ENCODE measurements at places on chromosomes 1 and 21.

- no peak for DNase-seq
These were observed 157.2 kb upstream of the KAZN start for GRCh38 chr1:14441302-14441741.

GRCh38 chr1:222037720-222038119 lies 295.8 kb upstream of the DUSP10 start:
- no peak for DNase-seq

DNA sequence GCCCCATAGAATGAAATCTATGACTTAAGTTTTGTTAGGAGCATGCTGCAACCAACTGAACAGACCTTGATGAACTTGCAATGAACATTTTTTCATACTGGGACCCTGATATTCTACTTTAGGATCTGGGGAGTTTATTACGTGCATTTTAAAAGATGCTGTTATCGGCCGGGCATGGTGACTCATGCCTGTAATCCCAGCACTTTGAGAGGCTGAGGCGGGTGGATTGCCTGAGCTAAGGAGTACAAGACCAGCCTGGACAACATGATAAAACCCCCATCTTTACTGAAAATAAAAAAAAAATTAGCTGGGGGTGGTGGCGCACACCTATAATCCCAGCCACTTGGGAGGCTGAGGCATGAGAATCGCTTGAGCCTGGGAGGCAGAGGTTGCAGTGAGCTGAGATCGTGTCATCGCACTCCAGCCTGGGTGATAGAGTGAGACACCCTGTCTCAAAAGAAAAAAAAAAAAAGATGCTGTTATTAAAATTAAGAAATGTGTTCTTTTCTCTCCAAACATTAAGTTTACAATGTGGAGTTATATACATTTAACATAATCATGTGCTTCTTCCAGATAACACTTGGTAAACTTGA lies 7.1 kb downstream of the MPZL1 start:
- no peak for DNase-seq

DNA sequence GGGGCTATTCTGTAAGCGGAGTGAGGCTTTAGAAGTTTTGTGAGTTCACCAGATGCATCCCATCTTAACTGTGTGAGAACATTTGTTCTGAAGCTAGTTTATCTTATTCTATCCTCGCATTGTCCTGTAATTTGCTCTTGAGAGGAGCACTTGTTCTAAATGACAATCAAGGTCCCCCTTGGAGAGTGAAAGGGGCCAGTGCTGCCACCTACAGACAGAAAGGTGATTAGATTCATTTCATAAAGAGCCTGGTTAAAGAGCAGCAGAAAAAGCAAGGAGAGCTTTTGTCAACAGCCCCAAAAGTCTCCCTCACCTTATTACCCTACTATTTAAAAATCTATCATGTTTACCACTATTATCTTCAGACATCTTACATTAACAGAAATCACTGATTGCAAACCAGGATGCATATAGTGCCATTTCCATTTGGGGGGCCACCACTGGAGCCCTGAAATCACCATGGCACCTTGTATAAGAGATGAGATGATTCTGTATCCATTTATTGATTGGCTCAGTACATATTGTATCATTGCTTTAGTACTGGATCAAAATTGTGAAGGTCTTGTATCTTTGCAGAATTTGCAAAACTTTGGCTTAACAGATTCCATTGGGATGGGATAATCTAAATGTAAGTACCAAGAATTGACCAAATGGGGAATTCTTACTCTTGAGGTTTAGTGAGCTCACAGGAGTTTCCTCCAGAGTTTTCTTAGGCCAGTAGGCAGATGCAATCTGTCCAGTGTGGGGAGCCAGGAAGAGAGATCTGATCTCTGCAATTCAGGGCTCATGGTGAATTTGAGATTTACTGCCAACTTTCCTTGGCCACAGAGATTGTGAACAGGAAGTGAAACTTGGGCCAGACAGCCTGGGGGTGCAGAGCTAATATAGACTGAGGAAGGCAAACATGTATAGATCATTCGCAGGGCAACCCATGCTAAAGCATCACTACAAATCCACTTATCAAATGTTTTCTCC lies 64.3 kb upstream of the TRABD2B start:
- peak; percentile 66 for DNase-seq

GRCh38 chr1:59107516-59107915 lies 189.4 kb upstream of the FGGY start:
- DNase-seq: no peak

DNA sequence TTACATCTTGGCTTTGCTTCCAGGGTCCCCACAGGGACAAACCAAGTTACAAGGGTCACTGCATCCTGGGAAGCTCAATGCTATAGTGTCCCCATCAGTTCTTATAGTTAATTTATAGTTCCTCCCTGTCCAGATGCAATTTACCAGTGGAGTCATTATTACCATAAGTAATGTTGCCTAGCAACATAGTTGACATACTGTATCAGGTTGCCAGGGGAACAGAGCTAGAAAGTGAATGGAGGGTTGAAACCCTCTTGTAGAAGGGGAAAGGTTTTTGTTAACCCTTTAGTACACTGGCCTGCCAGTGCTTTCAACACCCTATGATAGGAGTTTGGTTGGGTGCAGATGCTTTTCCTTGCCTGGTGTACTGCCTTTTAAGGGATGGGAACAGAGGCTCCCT lies 34.3 kb upstream of the TTC4 start:
- no peak for DNase-seq

DNA sequence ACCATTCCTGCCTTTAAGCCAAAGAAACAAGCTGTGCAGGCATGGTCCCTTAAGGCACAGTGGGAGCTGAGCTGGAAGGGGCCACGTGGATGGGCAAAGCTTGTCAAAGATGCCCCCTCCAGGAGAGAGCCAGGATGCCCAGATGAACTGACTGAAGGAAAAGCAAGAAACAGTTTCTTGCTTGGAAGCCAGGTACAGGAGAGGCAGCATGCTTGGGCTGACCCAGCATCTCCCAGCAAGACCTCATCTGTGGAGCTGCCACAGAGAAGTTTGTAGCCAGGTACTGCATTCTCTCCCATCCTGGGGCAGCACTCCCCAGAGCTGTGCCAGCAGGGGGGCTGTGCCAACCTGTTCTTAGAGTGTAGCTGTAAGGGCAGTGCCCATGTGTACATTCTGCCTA lies 1.3 kb upstream of the SLC50A1 start:
- DNase-seq: no peak

- no peak for DNase-seq
These were observed 28.9 kb downstream of the ARHGEF16 start for GRCh38 chr1:3483380-3483779.

DNA sequence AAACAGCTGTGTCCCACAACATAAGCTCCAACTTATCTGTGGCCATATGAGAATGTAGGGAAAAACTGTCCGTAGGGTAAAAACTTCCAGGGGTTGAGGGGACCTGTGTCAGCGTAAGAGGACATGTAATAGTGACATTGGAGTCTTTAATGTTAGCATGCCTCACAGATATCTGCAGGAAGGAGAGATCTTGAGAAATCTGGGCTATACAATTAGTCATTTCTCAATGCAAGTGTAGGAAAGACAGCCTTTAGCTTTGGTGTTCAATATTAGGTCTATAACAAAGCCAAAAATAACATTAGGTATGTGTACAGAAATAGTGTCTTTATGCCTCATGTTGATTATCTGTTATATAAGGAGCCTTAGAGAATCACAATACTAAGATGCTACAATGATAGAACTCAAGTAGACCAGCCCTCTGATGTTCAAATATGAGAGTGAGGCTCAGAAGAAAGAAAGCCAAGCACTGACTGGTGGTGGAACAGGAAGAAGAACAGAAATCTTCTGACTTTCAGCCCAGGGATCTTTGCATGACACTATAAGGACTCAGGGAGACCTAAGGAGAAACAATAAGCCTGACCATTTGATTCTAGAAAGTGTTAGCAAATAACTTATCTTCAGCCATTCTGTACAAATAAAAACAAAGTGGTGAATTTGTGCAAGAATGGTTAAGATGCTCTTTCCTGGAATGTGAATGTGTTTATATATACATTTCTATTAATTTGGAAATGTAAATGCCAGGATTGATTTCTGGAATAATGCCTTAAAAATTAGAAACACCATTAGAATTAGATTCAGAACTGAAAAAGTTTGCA lies 152.6 kb downstream of the ZC3H11B start:
- no peak for DNase-seq

DNA sequence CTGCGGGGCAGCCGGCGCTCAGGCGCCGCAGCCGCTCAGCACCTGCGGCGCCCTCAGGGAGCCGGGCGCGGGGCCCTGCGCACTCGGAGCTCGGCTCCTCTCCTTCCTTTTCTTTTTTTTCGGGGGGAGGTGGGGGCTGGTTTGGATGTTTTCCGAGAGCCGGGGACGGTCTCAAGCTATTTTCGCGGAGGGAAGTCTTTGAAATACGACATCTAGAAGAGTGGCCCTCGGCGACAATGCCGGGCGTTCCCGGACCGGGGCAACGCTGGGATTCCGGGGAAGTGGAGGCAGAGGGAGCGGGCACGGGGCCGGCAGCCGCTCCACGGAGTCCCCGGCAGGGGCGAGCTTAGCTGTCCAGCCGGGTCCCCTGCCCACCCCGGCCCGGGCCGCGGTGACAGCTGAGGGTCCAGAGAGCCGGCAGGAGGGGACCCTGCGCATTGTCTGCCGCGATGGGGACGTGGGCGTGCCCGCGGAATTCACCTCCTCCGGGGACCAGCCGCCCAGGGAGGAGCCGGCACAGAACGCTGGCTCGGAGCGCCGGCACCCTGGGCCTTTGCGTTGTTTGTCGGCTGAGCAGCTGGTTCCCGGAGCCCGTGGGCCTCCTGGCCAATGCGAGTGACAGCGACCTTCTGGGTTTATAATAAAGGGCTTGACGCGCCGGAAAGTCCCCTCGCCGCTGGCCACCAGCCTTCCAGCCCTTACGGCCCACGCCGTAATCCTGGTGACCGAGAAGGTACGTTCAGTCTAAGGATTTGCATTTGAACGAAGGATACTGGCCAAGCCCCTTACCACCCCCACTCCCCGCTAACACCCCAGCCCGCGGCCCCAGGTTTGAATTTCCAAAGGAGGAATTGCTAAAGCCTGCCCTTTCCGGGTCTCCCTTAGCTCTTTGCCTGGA lies 582 bp downstream of the SLC37A1 start:
- peak; percentile 73 for DNase-seq

GRCh38 chr1:200266871-200267270 lies 143.0 kb downstream of the ZNF281 start:
- DNase-seq: no peak

DNA sequence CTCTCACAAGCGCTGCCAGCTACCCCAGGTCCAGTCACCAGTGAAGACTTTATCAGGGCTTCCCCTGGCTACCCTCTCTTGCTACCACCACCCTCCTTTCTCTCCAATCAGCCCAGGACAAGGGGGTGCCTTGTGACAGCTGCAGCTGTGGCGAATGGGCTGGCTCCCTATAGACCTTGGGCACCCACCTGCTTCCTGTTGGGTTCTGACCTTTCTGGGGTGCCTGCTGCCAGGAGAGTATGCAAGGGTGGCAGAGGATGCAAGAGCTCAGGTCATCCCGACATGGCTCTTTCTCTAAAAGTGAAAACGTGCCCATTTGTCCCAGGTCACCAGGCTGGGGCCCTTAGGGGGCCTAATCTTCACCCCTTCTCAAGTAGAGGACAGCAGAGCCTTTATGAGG lies 6.6 kb downstream of the KLHDC8A start:
- DNase-seq: no peak

- DNase-seq: no peak
These were observed 30.0 kb upstream of the RCSD1 start for GRCh38 chr1:167599957-167600581.

DNA sequence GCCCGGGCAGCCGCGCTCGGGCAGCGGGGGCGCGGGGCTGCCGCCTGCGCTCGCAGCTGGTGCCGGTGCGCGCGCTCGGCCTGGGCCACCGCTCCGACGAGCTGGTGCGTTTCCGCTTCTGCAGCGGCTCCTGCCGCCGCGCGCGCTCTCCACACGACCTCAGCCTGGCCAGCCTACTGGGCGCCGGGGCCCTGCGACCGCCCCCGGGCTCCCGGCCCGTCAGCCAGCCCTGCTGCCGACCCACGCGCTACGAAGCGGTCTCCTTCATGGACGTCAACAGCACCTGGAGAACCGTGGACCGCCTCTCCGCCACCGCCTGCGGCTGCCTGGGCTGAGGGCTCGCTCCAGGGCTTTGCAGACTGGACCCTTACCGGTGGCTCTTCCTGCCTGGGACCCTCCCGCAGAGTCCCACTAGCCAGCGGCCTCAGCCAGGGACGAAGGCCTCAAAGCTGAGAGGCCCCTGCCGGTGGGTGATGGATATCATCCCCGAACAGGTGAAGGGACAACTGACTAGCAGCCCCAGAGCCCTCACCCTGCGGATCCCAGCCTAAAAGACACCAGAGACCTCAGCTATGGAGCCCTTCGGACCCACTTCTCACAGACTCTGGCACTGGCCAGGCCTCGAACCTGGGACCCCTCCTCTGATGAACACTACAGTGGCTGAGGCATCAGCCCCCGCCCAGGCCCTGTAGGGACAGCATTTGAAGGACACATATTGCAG lies 3.0 kb downstream of the ARTN start:
- DNase-seq: peak; percentile 51

GRCh38 chr1:47378147-47378546 lies 37.9 kb upstream of the FOXE3 start:
- no peak for DNase-seq

GRCh38 chr1:16065269-16065576 lies 8.2 kb downstream of the FAM131C start:
- no peak for DNase-seq

DNA sequence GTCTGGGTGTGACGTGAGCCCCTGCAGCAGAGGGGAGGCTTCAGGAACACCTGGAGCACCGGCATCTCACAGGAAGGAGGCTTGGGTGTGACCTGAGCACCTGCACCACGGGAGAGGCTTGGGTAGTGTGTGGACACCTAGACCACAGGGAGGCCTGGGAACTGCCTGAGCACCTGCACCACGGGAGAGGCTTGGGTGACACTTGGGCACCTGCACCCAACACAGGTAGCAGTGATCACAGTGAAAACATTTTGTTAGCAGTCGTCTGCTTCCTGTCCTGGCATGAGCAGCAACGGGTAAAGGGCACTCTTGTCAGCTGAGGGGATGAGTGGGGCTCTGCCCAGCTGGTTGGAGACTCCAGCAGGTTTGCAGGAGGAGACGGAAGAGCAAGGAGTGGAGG lies 22.4 kb downstream of the LRRC3 start:
- DNase-seq: no peak

All from glutamatergic neuron (in vitro differentiated cells).